ENCODE measurements at places on chromosomes 3 and 15. TPM values are rescaled to one million over a fixed set of nuclear protein-coding genes. Genes with fewer than 3 reads are reported as not detected.

MEX3B gene
- total RNA-seq, result 0.64 TPM

WDR72 gene
- not detected for total RNA-seq

TMEM207 gene
- total RNA-seq, result not detected

ADAMTSL3 gene
- total RNA-seq, result not detected

ADGRG7 gene
- total RNA-seq, result not detected

RARRES1 gene
- total RNA-seq, result not detected

MESP2 gene
- not detected for total RNA-seq

ELP6 gene
- 48.8 TPM for total RNA-seq

CYFIP1 gene
- 21.2 TPM for total RNA-seq

SH2D7 gene
- total RNA-seq, result 0.26 TPM

CPN2 gene
- total RNA-seq, result not detected

FHIT gene
- 9.0 TPM for total RNA-seq

SHC4 gene
- total RNA-seq, result 3.0 TPM

WNT7A gene
- not detected for total RNA-seq

DNA sequence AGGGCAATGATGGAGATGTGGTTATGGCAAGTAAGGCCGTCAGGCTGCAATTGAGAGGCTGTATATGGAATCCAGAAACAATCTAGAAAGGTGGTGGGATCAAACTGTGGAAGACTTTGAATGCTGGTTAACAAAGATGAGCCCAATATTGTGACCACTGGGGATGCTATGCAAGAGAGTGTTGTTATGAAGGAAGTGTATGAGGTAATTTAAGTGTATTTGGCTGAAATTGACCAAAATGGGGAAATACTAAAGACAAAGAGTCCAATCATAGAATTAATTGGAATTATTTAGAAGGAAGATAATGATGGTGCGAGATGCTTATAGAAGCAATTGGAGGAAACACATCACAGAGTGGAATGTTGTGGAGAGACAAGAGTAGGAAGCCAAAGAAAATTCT is 24.5 kb downstream of the BTLA start:
- no peaks in the 10 kb centered on the region for H3K27me3 ChIP-seq
- H3K36me3 ChIP-seq, result peaks cover 62% of the 10 kb centered on the region
- H3K4me3 ChIP-seq, result no peak overlapping the region
- peaks cover 39% of the 10 kb centered on the region for H3K4me1 ChIP-seq
- no peak overlapping the region for H3K27ac ChIP-seq

GRCh38 chr3:105085506-105085905 is 281.2 kb upstream of the ALCAM start:
- no peaks in the 10 kb centered on the region for H3K4me1 ChIP-seq
- H3K27ac ChIP-seq, result no peak overlapping the region
- DNase-seq, result no peak
- H3K27me3 ChIP-seq, result no peaks in the 10 kb centered on the region

DNA sequence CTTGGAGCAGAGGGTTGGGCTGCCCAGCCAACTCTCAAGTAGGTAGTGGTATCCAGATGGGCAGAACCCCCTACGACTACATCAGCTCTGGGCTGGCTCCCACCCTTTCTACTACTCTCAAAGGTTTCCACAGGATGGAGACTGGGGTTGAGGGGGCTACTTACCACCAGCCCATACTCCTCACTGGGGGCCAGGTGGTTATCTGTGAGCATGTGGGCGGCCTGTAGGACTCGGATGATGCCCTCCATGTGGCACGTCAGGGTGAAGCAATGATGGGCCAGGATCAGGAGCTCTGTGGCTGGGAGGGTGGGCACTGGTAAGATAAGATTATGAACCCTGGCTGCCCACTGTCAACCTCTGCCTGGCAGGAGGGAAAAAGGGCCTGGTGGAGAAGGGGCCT is 33.4 kb downstream of the EIF3J start:
- DNase-seq, result no peak
- peaks cover 44% of the 10 kb centered on the region for H3K36me3 ChIP-seq
- no peaks in the 10 kb centered on the region for H3K27me3 ChIP-seq
- H3K27ac ChIP-seq, result no peak overlapping the region
- peaks cover 4% of the 10 kb centered on the region for H3K4me1 ChIP-seq

GRCh38 chr15:66997212-66997611 is 68.2 kb upstream of the SMAD3 start:
- peaks cover 2% of the 10 kb centered on the region for H3K36me3 ChIP-seq
- DNase-seq, result no peak
- no peak overlapping the region for H3K27ac ChIP-seq
- no peaks in the 10 kb centered on the region for H3K4me1 ChIP-seq
- H3K4me3 ChIP-seq, result no peak overlapping the region

DNA sequence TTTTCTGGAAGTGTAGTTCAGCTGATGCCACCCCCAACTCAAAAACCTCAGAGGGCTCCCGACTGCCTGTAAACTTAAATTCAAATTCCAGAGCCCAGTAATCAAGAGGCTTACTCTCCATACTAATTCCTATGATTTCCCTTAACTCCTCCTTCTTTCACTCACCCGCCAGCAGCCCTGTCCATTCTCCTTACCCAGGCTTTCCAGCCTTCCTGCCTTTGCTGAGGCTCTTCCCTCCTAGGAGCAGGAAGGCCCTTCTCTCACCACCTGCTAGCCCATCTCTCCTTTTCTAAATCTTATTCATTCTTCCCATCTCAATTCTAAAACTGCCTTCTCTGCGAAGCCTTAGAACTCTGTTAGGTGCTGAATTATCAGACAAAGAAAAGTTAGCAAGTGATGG is 30.4 kb downstream of the RORA start:
- no peaks in the 10 kb centered on the region for H3K36me3 ChIP-seq
- H3K27ac ChIP-seq, result no peak overlapping the region
- DNase-seq, result no peak
- peaks cover 17% of the 10 kb centered on the region for H3K27me3 ChIP-seq

DNA sequence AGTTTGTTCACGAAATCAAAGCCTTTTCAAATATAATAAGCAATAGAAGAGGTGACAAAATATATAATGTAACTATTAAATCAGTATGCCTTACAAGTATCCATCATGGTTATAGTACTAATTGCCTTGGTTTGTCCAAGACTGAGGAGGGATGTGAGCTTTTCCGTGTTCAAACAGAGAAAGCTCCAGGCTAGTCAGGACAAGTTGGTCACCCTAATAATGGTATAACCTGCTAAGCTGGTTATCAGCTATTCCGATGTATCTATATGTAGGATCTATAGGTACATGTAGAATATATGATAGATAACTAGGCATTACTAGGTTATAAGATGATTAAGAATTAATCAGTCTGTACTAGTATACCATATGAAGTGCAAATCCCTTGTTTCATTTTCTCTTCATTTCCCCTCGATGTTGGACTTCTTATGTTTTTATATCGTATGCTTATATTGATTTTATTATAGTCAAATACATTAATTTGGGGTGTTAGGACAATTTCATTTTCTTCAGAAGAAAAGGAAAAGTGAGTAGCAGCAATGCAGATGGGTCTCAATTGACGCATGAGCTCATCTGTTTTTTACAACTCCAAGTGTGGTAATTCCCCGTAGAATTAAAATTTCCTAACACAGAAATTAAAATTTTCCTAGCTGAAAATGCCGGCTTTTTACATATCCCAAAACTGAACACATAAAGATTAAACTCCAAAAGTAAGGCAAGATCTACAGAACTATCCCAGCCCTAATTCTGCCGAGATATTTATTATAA is 419.1 kb downstream of the TIGIT start:
- H3K4me3 ChIP-seq, result no peak overlapping the region
- no peak overlapping the region for H3K27ac ChIP-seq
- no peaks in the 10 kb centered on the region for H3K27me3 ChIP-seq

- H3K27ac ChIP-seq, result no peak overlapping the region
- DNase-seq, result no peak
- peaks cover 24% of the 10 kb centered on the region for H3K4me1 ChIP-seq
- peaks cover 2% of the 10 kb centered on the region for H3K36me3 ChIP-seq
Observed at GRCh38 chr3:12943124-12944021, 102.0 kb upstream of the RPL32 start.

GRCh38 chr3:140736863-140737460 is 59.1 kb downstream of the TRIM42 start:
- H3K36me3 ChIP-seq, result no peaks in the 10 kb centered on the region
- no peak for DNase-seq
- no peak overlapping the region for H3K4me3 ChIP-seq
- H3K27ac ChIP-seq, result no peak overlapping the region

- H3K27me3 ChIP-seq, result no peaks in the 10 kb centered on the region
- H3K27ac ChIP-seq, result no peak overlapping the region
- H3K4me3 ChIP-seq, result no peak overlapping the region
Observed at GRCh38 chr3:58724336-58724735, 57.8 kb upstream of the FAM3D start.

DNA sequence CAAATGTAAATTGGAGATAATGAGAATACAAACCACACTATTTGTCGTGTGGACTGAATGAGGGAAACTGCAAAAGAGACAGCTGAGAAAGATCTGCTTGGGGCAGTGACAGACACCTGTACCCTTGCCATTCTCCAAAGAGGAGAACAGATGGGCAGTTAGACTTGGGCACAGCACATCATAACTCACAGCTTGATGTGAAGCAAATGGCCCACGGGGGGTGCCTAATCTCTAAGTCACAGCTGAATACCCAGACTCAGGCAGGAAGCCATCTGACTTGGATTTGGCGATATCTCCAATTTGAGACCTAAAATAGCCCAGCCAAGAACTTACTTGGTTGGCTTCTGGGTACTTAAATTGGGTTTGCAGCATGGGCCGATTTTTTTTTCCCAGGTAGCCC is 10.0 kb upstream of the SLC6A11 start:
- H3K27ac ChIP-seq, result no peak overlapping the region
- peaks cover 8% of the 10 kb centered on the region for H3K27me3 ChIP-seq
- H3K36me3 ChIP-seq, result no peaks in the 10 kb centered on the region
- H3K4me3 ChIP-seq, result no peak overlapping the region

- H3K27me3 ChIP-seq, result no peaks in the 10 kb centered on the region
- H3K27ac ChIP-seq, result no peak overlapping the region
- peaks cover 3% of the 10 kb centered on the region for H3K36me3 ChIP-seq
Observed at GRCh38 chr3:38158472-38158871, 6.9 kb upstream of the OXSR1 start.

DNA sequence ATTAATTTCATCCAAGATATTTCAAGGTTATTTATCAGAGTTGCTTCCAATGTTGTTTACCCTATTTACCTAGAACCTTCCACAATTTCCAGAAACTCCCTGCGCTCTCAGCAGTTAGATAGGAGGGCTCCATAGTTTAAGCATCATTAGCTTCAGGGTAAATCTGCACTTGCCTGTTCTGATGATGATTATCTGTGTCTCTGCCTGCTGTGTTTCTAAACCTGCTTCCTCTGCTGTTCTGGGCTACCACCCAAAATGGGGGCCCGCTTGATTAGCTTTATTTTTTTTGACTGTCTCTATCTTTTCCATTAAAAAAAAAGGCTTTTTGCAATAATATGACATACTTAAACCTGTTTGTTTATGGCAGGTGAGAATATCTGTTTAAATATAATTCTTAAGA is 472.4 kb downstream of the DIPK2A start:
- no peaks in the 10 kb centered on the region for H3K36me3 ChIP-seq
- DNase-seq, result no peak
- H3K27me3 ChIP-seq, result no peaks in the 10 kb centered on the region
- no peak overlapping the region for H3K27ac ChIP-seq
- no peaks in the 10 kb centered on the region for H3K4me1 ChIP-seq

GRCh38 chr15:40102897-40103858 is 5.5 kb downstream of the BMF start:
- no peak for DNase-seq
- peaks cover 3% of the 10 kb centered on the region for H3K27me3 ChIP-seq
- H3K4me1 ChIP-seq, result peaks cover 83% of the 10 kb centered on the region
- no peaks in the 10 kb centered on the region for H3K36me3 ChIP-seq
- H3K4me3 ChIP-seq, result no peak overlapping the region

DNA sequence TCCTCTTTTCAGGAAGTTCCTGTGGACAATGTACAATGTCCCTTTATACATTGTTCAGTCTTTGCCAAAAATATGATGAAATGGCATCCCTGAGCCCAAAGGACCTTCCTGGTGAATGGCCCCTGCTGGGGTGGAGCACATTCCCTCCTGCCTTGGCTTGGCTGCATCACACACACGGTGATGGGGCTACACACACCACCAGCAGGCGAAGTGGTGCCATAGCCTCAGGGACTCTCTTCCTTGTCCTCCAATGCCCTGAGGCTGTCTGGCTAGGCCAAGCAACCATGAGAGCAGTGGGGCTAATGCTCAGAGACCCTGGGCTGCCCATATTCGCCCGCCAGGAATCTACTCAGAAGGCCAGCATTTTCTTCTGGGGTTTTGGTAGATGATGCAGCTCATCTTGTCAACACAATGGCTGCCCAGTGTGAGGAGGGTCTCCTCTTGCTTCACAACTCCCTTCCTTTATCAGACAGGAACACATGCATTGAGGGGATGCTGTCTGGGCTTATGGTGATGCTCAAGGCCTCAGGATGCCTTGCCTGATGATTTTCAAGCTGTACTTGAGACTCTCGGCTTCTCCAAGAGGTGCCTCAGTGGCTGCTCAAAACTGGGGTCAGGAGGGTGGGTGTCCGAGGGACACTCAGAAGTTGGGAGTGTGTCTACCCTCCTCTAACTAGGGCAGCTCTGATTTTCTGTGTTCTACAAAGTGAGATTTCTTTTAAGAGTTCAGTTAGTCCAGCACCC is 40.9 kb upstream of the EPHB1 start:
- no peak for DNase-seq
- H3K36me3 ChIP-seq, result no peaks in the 10 kb centered on the region
- no peaks in the 10 kb centered on the region for H3K4me1 ChIP-seq
- no peak overlapping the region for H3K4me3 ChIP-seq

DNA sequence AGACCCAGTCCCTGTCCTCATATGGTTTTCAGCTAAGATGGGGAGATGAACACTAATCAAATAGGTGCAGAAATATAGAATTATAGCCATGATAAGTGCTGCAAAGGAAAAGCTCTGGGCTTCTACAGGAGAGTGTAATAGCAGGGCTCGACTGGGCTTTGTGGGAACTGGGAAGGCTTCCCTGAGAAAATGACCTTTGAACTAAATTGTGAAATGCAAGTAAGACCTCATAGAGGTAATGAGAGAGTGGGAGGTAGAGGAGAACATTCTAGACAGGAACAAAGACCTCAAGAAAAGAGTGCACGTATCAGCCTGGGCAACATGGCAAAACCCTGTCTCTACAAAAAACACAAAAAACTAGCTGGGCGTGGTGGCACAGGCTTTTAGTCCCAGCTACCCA is 231.6 kb downstream of the ABHD5 start:
- no peak for DNase-seq
- H3K36me3 ChIP-seq, result no peaks in the 10 kb centered on the region
- H3K27ac ChIP-seq, result no peak overlapping the region
- no peak overlapping the region for H3K4me3 ChIP-seq
- H3K27me3 ChIP-seq, result peaks cover 41% of the 10 kb centered on the region

- H3K4me3 ChIP-seq, result no peak overlapping the region
- no peaks in the 10 kb centered on the region for H3K36me3 ChIP-seq
- H3K27ac ChIP-seq, result no peak overlapping the region
- H3K4me1 ChIP-seq, result no peaks in the 10 kb centered on the region
- DNase-seq, result no peak
Observed at GRCh38 chr15:27427276-27427675, 456.3 kb downstream of the GABRG3 start.

- peak overlapping the region; percentile 77 for H3K27ac ChIP-seq
- no peak for DNase-seq
- peaks cover 28% of the 10 kb centered on the region for H3K4me1 ChIP-seq
- peak overlapping the region; percentile 49 for H3K4me3 ChIP-seq
- H3K27me3 ChIP-seq, result no peaks in the 10 kb centered on the region
- H3K36me3 ChIP-seq, result peaks cover 2% of the 10 kb centered on the region
Observed at GRCh38 chr3:16849795-16850194, 35.0 kb upstream of the PLCL2 start.

GRCh38 chr3:143835312-143835711 is 13.0 kb downstream of the SLC9A9 start:
- H3K4me1 ChIP-seq, result peaks cover 21% of the 10 kb centered on the region
- H3K27me3 ChIP-seq, result no peaks in the 10 kb centered on the region
- no peak overlapping the region for H3K4me3 ChIP-seq
- no peak for DNase-seq

Data from activated CD8-positive, alpha-beta memory T cell treated with anti-CD3 and anti-CD28 coated beads, Interleukin-2, amount 10 ng/mL, durations not matched to agents 7 days and 5 days (primary cell).